Head of caudate nucleus (tissue), 42 donors: ENCODE measurements at places on chromosomes 6 and 20.

- no peak for DNase-seq
Measured at GRCh38 chr20:9066191-9066590, 2.7 kb upstream of the PLCB4 start.

DNA sequence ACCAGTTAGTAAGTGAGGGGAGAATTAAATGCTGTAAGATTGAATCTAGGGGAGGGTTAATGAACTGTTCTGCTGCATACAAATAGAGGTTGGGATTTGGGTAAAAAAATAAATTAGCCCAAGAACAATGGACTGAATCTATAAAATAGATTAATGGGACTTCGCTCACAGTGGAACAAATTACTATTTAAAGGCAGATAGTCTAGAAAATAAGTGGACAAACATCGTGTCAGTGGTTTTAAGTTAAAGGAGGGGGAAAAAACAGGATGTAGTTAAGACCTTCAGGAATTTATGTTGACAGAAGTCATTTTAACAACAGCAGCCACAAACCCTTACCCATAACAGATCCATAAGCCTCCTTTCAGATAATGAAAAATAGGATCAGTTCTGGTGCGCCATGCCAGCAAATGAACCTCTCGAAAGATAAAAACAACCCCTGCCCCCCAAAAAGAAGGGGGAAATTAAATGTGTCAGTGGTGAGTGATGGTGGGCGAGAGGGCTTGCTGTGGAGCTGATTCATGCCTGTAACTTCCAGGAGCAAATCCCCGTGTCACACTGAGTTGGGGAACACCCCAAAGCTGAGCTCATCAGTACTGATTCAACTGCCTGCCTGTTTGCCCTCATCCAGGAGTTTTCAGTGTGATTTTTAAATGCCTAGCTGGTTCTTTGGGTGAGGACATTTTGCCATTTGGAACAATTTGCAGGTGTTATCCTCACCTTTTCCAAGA lies 86.8 kb downstream of the PPP1R14C start:
- no peak for DNase-seq

- DNase-seq = no peak
Measured at GRCh38 chr20:1160991-1161390, 23.8 kb downstream of the TMEM74B start.

- no peak for DNase-seq
Measured at GRCh38 chr20:46361381-46361780, 45.0 kb downstream of the ELMO2 start.

GRCh38 chr20:40781327-40782042 lies 92.4 kb upstream of the MAFB start:
- no peak for DNase-seq

DNA sequence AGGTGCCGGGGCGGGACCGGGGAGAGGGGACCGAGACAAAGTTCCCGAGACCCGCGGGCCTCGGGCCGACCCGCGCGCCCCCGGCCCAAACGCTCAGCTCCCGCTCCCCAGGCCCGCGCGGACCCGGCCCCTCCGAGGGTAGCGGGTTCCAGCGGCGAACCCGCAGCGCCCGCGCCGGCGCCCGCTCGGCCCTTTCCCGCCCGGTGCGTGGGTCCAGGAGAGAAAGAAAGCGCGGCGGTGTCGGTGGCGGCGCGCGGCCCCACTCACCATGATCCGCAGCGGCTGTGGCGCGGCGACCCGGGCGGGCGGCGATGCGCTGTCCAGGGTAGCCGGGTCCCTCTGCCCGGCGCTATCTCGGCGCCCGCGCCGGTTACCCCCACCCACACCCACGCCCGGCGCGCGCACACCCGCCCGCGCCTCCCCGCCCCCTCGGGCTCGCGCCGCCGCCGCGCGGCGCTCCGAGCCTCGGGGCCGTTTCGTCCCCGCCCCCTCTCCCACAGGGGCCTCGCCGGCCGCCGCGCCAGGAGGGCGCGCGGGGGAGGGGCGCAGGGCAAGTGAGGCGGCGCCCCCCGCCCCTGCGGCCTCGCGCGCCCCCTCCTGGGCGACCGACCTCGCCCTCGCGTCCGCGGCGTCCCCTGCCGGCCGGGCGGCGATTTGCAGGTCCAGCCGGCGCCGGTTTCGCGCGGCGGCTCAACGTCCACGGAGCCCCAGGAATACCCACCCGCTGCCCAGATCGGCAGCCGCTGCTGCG lies at the start of gene ELOVL2:
Gene ELOVL2, minus strand, starts transcription at position 345 of the 751 bp plus-strand sequence. Its CDS starts 75 bp downstream, at position 270.
- peak; percentile 53 for DNase-seq

- no peak for DNase-seq
Measured at GRCh38 chr6:46985943-46986342, 56.2 kb downstream of the ADGRF1 start.

GRCh38 chr6:25706314-25707014 lies 48.1 kb upstream of the SLC17A4 start:
- DNase-seq = no peak

DNA sequence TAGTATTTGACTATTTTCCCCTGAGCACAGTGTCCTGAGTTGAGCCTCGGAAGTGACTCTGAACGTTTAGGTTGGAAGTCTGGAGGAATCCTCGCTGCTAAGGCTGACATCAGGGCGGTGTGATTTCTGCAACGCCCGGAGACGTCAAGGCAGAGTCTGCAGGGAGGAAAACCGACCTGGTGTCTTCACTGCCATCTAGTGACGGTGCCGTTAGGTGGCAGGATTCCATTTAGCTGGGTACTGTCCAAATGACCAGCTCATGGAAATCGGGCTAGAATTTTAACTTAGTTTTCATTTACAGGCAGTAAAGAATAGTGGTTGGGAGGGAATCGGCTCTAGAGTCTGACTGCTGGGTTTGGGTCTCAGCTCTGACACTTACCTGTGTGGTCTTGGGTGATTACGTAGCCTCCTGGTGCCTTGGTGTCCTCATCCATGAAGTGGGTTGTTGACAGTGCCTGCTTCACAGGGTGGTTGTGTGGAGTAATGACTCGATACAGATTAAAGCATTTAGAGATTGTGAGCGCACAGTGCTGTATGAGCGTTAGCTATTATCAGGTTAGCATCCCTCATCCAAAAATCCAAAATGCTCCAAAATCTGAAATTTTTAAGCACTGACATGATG lies 35.0 kb downstream of the FOXF2 start:
- no peak for DNase-seq

- DNase-seq = no peak
Measured at GRCh38 chr20:55540013-55540412, 465.3 kb downstream of the CBLN4 start.

DNA sequence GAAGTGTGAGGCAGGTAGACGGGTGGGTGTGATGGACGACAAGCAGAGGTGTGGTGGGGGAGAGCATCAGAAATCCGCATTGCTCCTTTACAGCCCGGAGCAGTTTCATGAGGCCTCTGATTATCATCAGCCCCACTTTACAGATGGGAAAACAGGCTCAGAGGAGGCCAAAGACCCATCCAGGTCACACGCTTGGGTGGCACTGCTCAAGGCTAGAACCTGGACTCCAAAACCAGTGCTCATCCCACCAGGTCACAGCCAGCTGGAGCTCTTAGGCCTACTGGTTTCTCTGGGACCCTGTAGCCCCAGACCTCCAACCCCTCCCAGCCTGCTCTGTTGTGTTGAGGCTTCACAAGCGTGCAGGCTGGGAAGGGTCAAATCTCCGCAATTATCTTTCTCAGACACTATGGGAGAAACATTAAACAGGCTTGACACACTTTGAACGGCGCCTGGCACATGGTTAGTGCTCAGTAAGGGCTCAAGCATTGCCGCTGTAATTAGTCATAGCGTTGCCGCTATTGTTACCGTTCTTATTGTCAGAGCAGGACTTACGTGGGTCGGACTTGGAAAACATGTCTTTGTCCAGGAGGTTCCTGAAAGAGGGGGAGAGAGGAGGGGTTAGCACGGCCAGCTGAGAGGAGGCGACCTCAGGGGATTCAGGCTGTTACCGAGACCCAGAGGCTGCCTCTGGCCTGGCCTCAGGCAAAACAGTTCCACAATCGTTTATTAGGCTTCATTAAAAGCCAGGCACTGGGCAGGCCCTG lies 16.6 kb downstream of the CPNE5 start:
- DNase-seq = no peak

DNA sequence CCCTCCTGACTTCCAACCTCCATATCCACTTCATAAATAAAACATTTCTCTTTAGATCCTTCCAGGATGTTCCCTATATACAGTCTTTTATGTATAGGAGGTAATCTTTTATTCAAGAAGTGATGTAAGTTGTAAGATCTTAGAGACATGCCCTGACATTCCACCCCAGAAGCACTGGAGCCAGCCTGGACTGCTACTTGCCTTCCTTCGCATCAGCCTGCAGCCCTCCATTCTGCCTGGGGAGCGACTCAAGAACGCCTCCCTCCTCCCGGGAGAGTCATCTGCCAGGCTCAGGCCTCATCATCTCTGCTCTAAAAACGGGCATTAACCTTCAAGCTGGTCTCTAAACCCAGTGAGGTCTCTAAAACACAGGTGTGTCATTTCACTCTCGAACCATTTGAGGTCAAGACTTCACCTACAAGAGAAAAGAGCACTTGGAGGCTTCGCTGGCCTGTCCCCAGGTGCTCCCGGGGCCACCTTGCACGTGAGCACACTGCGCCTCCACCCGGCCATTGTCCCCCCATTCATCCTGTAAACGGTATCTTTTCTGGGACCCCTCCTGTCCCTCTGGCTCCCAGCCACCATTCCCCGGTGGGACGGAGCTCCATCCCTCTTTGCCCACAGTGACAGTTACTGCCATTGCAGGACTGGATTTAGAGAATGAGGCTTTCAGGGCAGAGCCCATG lies 107.5 kb upstream of the PDE10A start:
- DNase-seq = no peak

- DNase-seq = no peak
Measured at GRCh38 chr20:3494218-3494617, 23.4 kb downstream of the ATRN start.

DNA sequence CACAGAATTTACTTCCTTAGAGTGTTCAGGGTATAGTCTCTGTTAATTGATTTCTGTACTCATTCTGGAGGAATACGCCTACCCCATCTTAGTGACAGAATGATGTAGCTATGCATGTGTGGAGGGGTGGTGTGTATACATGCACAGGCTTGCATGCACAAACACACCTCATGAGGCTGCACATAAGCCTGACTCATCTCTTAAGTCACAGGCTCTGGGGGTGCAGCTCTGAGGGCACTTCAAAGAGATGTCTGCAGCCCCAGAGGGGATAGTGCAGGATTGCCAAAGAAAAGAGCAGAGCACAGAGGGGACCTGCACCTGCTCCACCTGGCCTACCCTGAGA lies 24.6 kb downstream of the TBX18 start:
- no peak for DNase-seq

GRCh38 chr6:137763886-137764285 lies 103.2 kb upstream of the TNFAIP3 start:
- no peak for DNase-seq

DNA sequence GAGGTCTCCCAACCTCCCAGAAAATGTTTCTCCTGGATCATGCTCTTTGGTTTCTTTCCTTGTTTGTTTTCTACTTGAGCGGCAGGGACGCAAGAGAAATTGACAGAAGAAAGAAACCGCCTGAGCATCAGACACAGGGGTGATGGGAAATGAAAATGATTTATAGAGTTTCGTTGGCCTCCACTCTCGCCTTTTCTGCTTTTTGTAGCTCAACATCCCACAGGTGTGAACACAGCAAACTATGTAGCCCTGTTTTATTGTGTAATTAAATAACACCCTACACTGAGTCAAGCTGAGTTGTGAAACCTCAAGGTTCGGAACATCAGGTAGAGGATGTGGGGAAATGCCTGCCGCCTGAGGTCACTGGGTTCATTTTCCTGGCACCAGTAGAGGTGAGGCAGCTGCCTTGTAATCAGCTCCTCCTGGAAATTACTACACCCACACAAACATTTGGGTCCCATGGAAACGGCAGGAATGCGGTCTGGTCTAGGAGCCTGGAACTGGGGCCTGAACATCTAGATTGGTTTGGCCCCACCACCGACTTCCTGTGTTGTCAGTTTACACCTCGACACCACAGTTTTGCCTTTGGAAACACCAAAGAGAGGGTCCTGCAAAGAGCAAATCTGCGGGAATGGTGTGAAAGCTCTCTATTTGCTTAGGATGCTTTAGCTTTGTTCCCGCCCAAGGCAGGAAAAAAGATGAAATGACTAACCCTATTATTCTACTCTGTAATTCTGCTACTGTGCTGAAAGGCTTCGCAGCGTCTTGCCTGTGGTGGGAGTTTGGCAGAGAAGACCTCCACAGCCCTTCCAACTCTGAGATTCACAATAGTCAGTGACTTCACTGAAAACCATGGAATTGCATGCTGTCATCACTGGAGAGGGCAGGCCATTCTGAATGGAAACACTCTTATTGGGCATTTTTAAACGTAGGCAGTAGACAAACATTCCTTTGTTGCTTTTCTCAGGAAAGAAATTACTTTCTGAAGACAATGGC lies 53.0 kb downstream of the ADAT2 start:
- no peak for DNase-seq

DNA sequence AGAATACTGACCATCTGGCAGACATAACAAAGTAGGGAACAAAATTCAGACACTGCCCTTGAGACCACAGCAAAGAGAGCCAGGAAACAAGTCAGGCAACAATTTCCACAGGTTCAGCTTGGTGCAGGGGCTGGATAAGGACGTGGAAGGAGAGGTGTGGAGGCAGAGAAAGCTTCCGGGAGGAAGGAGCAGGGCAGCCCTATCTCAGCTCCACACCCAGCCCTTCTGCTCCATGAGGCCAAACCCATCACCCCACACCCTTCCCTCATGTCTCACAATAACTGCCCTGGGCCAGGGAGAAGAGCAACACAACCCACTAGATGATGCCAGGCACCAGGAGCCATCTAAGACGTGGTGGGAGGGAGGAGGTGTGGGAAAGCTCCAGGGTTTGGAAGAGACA lies 5.8 kb downstream of the SNHG17 start:
- DNase-seq = no peak

GRCh38 chr20:60219984-60220562 lies 261.9 kb downstream of the CDH26 start:
- DNase-seq = no peak

DNA sequence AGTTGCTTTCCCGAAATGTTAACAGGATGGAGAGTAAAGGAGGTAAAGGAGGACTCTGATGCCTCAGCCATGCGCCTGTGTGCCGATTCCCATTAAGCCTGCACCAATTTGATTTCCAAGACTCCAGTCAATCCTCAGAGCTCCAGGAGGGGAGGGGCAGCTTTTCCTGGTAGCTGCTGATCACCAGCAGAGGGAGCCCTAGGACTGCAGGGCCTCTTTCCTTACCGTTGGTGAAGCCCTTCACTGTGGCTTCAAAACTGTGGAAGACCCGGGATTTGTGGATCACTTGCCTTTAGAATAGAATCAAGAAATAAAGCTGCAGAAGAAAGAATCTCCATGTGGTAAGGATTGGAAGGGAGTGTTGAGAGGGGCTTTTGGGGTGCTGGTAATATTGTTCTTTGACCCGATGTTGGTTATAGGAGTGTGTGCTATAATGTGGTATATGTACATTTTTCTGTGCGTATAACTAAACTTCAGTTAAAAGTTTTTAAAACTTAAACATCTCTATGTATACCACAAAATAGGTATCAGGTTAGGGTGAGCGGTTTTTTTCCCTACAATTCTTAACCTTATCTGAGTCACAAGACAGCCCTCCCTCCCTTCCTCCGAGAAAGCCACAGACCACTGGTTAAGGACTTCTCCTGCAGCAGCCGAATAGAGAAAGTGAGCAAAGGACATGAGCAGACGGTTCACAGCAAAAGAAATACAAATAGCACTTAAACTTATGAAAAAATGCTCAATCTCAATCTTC lies 6.9 kb upstream of the OSER1 start:
- peak; percentile 84 for DNase-seq
